ENCODE measurements at places on chromosomes 4 and X.

DNA sequence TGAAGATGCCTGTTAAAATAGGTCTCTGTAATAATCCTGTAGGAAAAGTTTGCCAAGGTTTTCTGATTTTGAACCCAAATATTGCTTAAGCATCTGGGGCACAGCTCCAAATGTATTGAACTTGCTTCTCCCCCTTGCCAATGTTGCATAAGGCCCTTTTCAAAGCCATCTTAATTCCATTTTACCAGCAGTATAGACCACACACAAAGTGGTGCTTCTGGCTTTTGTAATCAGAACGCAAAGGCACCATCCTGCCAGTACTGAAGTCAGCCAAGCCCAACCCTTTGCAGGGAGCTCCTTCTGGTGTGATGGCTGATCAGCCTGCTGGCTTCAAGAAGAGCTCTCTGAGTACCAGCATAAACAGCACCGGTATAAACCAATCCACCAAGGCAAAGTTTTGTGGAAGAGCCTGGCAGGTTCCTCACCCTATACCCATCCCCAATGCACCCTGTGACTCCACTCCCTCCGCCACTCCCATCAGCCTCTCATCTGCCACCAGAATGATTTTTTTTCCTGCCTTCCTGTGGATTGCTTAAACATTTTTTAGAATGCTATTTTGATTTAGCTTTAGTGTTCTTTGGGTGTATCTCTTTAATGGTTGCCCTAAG, 39.2 kb upstream of the USP9X start:
- DNase-seq, result no peak

- DNase-seq, result no peak
These were observed 177.5 kb downstream of the AASDH start for GRCh38 chr4:56209767-56210166.

DNA sequence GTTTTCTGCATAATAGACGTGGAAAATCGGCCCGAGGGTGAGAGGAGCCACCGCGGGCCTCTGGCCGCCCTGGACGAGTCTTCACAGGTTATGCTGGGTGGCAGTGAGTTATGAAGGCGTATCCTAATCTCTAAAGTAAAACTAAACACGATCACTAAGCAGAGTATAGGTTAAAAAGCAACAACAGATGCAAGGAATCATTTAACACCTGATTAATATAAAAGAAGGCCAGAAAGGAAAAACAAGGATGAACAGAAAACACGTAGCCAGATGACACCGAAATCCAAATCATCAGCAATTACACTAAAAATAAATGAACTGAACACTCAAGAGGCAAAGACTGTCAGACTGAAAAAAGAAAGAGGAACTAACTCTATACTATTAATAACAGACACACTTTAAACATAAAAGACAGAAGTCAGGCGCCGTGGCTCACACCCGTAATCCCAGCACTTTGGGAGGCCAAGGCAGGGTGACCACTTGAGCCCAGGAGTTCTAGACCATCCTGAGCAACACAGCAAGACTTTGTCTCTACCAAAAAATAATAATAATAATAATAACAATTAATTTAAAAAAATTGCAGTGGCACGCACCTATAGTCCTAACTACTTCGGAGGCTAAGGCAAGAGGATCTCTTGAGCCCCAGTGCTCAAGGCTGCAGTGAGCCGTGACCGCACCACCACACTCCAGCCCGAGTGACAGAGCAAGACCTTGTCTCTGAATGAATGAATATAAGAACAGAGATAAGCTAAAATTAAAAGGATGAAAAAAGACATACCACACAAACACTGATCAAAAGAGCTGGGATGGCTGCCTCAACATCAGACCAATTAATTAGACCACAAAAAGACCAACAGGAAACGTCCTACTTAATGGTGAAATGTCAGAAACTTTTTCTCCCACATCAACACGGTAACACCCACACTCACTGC, 30.0 kb downstream of the CTBP1 start:
- no peak for DNase-seq

GRCh38 chrX:98514032-98514431, 1630.3 kb downstream of the RPA4 start:
- no peak for DNase-seq

DNA sequence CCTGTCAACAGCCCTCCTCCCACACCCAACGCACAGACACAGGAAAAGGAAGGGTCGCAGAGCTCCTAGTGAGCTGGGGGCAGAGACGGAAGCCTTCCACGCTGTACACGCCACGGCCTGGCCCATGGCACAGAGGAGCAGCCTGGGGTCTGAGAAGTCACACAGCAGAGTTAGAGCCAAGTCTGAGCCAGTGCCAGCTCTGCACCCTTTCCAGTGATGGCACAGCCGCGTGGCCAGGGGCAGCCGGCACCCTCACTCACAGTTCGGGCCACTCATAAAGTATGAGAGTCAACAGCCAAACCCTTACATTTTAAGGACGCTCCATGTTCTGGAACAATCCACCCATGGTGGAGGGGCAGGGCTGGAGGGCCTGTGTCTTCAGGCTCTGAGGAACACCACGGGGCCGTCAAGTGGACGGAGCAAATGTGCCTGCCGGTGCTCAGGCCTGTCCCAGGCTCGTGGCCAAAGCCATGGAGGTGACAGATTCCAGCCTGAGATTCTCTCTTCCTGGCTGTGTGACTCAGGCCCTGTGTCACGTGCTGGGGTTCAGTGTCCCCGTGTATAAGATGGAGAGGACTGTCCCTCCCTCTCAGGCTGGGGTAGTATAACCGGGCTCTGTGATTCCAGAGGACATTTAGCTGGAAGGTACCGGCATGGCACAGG, 91.2 kb downstream of the ABLIM2 start:
- no peak for DNase-seq

GRCh38 chrX:2766906-2767305, 15.1 kb downstream of the XG start:
- no peak for DNase-seq

- no peak for DNase-seq
These were observed 550.9 kb upstream of the NDST4 start for GRCh38 chr4:115664285-115664684.

DNA sequence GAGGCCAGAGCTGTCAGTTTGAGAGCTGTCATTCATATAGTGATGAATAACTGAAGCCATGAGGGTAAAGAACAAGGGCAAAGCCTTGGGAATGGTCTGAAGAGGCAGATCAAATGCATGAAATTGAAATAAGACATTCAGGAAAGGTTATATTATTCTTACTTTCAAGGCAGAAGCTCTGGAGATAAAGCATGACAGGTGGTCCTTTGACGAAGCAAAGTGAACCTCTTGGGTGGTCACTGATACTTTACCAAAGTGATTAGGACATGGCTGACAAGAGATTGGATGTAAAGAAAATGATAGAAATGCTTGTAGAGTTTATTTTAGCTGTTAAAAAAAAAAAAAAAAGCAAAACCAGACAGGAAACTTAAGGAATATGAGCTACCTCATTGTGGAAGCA, 634.0 kb upstream of the FTHL17 start:
- DNase-seq, result no peak

DNA sequence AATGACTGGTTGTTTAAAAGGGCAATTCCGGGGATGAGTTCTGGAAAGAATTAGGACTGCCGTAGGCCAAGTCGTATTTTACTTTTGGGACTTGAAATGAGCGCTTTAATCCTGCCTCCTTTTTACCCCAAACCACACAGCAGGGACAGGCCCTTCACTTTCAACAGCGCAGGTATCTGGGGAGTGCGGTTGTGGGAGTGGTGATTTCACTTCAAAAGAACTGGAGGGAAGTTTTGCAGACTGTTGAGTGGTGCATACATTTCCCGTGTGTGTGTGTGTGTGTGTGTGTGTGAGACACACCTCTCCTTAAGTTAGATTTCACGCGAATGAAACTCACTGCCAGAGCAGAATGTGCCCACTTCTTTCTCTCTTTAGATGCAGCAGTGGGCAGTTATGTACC, 2.8 kb downstream of the NHS start:
- no peak for DNase-seq

GRCh38 chr4:137425281-137425680, 107.0 kb downstream of the PCDH18 start:
- peak; percentile 64 for DNase-seq

DNA sequence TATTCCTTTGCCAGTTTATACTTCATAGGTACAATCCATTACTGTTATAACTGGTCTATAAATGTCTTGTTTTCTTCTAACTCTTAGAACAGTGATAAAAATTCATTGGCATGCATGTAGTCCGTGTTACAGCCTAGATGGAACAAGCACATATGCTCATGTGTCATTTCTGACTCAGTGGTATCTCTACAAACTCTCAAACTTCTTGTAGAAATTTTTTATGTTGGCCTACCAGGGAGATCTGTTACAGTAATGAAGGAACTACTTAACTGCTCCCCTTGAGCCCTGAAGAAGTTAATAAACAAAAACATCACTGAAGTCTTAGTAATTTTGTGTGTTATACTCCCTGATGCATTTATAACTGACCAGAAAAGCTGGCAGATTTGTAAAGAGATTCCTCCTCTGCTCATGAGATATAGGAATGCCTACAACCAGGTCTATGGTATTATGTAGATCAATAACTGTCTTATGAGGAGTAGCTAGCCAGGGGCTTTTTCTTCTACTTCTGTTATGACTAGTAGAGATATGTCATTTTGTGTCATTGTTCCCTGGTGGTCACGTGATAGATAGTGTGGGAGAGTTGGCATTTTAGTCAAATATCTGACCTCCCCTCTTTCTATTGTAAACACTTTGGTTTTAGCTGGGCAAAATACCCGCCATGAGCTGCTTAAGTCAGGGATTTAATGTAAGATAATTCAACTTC, 53.7 kb upstream of the FAAH2 start:
- no peak for DNase-seq

DNA sequence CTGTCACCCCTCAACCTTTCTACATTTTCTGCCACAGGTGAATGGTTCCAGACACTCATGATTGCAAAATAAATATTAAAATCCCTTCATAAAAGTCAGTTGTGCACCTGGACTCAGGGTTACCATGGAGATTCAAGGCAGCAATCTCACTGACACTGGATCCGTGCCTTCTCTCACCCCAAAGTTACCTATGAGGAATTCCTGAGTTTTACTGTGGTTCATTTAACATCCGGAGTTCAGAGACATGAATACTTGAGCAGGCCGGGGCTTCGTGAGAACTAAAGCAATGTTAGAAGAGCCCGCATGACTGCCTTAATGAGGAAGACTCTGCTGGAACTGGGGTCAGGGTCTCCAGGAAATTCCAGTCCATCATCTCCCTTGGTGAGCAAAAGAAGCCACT, 12.5 kb upstream of the CLNK start:
- DNase-seq, result peak; percentile 87

DNA sequence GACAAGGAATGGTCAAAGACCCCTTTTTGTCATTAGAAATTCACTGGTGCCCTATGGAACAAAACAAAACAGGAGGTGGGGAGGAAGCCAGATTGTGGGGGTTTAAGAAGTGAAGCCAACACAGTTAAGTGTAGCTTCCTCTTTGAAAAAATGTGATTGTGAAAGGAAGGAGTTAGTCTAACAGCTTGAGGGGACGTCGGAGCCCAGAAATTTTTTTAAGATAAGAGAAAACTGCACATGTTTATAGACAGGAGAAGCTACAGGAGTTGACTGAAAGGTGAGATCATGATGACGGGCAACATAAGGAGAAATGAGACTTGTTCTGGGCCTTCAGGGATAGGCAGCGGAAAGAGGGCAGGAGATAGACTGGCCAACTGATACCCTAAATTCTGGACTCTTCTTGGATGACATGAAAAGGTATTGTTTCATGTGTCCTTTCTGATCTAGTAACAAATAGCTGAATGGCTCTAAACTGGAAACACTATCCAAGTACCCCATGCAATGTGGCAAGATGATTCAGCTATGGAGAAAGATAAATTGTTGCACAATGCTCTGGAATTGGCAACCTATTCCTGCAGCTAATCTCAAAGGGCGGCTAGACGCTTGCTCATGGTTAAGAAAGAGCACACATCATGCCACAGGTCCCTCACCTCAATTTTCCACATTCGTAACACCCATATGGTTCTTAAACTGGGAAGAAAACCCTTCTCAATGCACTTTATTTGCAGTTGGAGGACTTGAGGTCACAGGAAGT, 3.7 kb upstream of the HDAC8 start:
- no peak for DNase-seq

DNA sequence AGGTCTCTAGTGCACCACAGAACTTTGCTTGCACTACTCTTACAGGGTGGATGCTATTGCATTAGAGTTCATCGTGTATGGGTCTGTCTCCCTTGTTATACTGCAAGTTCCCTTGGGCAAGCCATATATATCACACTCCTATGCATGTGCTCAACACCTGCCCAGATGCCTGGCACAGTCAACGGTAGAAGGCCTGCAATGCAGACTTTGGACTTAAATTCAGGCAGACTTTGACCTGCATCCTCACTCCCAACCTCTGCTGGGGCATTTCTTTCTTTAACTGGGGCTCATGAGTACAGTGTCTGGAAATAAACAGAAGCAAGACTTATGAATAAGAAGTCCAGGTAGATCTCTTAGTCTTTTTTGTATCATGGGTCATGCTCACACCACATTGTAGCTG, 148.2 kb downstream of the LDB2 start:
- no peak for DNase-seq

DNA sequence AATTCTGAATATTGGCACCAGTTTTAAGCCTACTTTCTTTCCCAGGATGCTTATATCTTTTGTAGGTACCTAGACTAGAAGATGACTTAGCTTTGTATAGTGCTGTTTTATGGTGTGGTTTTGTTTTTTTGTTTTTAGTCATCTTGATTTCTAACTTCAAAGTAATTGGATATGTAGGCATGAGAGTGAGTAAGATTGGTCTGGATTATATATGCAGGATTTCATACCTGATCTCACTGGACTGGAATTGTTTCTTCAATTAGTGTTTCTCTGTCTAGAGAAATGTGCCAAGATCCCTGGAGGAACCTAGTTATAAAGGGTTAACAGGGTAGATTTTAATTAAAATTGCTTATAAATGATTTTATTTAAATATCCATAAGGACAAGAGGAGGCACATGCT, 23.1 kb downstream of the NAP1L5 start:
- DNase-seq, result no peak

GRCh38 chr4:104868533-104868932, 278.1 kb upstream of the TET2 start:
- no peak for DNase-seq

DNA sequence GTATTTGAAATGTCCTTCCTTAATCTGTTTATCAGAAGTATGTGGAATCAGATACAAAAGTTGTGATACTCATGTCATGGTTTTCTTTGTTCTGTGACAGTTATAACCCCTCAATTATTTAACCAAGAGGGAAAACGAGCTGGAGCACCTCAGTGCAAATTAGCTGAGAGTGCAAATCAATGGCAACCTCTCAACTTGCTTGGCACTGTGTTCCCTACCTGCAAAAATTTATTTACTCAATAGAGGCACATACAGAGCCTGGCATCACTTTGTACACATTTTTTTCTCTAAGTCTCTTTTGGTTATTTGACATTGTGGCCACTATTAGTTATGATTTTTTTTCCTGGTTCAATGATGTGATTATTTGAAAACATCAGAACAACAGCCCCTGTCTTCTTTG, 186.2 kb downstream of the STIM2 start:
- DNase-seq, result peak; percentile 46

GRCh38 chrX:17669458-17669857, 67.8 kb upstream of the SCML1 start:
- no peak for DNase-seq

DNA sequence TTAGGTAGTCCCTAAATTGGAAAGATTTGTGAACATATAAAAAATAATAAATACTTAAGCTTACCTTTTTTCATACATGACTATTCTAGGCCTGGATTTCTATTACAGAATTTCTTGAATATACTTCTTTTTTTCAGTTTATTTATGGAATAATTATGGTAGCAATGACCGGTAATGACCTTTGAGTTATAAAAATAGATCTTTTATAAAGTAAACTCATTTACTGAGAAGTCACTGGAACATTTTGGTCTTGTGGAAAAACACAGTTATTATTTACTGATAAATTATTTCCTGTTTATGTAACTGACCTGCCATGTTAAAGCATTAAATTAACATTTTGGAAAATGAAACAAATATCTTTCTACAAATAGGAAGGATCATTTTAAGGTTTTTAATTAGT, 80.4 kb upstream of the RASGEF1B start:
- no peak for DNase-seq
